ENCODE measurements at places on chromosomes 11 and 22.

- no peak for DNase-seq
These were observed 205.0 kb downstream of the BUD13 start for GRCh38 chr11:116567721-116568242.

DNA sequence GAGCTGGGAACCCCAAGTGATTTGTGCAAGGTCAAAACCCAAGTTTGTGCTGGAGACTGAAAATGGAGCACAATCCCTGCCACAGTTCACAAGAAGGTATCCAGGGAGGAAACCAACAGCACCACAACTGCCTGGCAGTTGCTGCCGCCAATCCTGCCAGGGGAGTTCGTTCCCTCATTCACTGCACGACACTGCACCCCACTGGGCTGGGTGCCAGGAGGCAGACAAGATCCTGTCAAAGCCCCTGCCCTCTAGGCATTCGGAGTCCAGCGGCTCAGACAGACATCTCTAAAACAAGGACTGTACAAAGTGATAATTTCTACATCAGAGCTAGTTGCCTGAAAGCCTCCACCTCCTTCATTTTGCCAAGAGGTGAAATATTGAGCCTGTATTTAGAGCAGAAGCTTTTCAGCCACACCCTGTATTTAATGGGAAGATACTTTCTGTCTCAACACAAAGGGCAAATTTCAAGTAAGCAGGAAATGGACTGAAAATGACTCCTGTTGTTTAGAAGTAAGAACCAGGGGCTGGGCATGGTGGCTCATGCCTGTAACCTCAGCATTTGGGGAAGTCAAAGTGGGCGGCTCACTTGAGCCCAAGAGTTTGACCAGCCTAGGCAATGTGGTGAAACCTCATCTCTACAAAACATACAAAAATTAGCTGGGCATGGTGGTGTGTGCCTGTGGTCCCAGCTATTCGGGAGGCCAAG, 277.4 kb upstream of the NARS2 start:
- no peak for DNase-seq

- DNase-seq, result no peak
These were observed 671 bp upstream of the PICALM start for GRCh38 chr11:86069408-86070101.

DNA sequence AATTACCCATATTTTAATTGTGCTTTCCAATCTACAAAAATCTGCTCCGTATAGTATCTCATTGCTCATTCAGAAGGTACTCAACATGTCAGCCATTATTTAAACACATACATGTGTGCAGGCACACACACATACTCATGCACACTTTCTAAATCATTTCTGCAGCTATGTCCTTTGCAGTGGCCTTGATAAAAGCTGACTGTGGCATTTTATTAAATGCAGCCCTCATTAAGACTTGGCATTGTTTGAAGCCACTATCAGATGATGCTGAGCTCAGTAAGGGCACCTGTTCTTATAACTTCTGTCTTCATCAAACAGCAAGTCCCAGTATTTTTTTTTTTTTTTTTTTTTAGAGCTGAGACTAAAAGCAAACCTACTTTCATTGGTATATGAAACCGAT, 1071.9 kb upstream of the CCDC90B start:
- no peak for DNase-seq

DNA sequence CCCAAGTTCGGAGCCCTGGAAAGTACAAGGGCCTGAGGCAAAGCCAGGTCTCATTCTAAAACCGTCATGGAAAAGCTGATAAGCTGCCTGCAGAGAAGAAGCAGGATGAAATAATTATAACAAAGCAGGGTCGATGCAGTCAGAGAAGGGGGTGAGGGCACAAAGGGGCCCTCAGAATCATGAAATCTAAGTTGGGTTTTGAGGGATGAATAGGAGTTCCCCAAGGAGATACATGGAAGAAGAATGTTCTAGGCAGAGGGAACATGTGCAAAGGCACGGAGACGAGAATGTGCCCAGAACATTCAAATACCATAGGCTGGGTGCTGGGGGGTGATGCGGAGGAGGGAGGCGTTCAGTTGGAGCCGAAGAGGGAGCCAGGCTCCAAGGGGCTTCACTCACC, 25.0 kb downstream of the IGLL1 start:
- no peak for DNase-seq

GRCh38 chr11:133710241-133710640, 135.1 kb downstream of the SPATA19 start:
- DNase-seq, result no peak

GRCh38 chr11:116694815-116695590, 77.8 kb downstream of the BUD13 start:
- no peak for DNase-seq

- no peak for DNase-seq
These were observed 7.9 kb upstream of the GAB2 start for GRCh38 chr11:78425399-78426070.

GRCh38 chr11:40219401-40219800, 1240.1 kb downstream of the LRRC4C start:
- no peak for DNase-seq

DNA sequence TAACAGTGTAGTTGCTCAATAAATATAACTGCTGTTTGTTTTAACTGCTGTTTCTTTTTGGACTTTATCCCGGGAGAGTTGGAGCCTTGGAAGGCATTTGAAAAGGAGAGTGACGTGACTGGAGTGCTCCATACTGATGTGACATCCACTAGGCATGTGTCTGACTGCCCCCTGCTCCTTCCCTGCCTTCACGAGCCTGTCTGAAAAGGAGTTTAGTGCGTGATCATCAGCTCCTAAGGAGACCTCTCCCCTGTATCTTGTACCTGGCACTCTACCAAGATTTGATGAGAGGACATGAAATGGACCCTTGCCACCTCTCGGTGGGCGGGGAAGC, 22.9 kb downstream of the ZBTB16 start:
- no peak for DNase-seq

- no peak for DNase-seq
These were observed 169.5 kb downstream of the EFCAB6 start for GRCh38 chr22:43642319-43643206.

GRCh38 chr22:48481748-48482147, 1345.9 kb downstream of the BRD1 start:
- no peak for DNase-seq

DNA sequence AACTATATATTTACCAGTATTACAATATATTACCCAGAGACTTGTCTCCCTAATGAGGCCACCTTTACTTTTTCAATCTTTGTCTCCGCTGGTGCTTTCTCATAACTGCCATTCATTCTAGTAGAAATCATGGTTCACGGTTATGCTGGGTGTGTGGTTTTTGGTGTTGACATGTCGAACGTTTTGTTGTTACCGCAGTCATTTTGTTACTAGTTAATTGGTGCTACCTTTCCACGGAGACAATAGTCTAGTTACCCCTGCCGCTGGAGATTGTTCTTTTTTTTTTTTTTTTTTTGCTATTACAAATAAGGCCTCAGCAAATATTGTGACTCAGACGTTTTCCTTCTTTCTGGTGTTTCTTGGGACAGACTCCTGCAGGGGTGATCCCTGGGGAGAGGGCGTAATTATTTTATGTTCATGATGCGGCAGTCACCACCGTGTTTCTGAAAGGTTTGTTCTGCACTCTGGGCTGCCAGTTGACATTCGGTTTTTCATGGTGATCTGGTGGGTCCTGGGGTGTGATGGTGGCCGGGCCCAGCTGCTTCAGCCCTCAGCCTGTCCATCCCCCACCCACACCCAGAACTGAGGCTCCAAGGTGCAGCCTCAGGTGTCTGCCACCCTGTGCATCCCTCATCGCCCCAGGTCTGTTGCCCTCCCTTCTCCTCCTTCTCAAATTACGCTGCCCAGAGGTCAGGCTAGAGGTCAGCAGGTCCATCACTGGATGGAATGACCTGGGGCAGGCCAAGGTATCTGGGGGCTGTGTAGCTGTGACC, 28.6 kb downstream of the LRP5 start:
- no peak for DNase-seq

DNA sequence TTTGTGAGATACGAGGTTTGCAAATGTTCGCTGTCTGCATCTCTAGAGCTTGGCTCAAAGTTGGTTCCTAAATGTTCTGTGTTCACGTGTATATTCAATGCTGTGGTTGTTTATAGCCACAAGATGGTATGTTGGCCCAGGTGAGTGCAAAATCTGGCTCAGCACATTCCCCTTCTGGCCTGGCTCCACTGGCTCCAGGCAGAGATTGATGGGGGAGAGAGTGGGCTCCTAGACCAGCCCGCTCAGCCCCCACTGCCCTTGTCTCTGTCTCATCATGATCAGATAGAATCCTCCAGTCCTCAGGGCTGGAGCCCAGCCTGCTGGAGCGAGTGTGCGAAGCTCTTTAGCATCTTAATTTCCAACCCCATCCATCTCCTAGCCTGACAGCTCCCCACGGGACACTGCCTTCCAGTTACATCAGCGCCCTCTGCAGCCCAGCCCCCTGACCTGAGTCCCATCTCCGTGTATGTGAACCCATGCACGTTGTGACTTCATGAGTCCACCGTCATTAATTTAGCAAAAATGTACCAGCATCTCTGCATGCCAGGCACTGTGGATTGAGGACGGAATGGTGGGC, 2.0 kb downstream of the P2RX3 start:
- no peak for DNase-seq

GRCh38 chr22:33299245-33299956, 241.2 kb upstream of the SYN3 start:
- no peak for DNase-seq

DNA sequence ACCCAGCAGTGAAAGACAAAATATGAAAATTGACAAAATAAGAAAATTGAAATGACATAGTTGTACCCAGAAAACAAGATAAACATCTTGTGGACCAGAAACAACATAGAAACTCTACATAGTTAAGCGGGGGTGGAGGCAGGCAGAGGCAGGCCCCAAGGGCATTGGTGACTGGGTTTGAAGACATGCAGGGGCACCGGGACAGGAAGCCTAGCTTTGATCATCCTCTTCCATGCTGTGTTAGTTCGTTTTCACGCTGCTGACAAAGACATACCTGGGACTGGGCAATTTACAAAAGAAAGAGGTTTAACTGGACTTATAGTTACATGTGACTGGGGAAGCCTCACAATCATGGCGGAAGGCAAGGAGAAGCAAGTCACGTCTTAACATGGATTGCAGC, 33.5 kb upstream of the CRTAM start:
- DNase-seq, result no peak

DNA sequence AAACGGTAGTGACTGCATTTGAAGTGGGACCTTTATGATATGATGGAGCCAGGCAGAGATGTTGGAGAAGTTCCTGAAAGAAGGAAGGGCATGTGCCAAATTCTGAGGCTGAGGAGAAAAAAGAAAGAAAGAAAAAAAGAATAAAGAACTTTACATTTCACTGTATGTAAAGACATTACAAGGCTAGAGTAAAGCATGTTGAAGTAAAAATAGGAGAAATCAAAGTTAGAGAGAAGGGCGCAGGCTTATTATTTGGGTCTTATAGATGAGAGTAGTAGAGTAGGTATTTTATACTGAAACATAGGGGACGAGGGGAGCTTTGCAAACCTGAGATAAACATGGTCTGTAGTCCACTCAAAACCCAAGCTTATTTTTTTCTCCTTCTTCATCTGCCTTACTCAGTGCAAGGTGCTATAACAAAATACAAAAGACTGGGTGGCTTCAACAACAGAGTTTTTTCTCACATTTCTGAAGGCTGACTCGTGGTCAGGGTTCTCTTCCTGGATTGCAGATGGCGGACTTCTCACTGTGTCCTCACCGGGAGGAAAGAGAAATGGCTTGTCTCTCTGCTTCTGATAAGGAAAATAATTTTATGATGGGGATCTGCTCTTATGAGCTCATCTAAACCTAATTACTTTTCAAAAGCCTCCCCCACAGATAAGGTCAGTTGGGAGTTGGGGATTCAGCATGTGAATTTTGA, 2.7 kb downstream of the HBG1 start:
- DNase-seq, result no peak

DNA sequence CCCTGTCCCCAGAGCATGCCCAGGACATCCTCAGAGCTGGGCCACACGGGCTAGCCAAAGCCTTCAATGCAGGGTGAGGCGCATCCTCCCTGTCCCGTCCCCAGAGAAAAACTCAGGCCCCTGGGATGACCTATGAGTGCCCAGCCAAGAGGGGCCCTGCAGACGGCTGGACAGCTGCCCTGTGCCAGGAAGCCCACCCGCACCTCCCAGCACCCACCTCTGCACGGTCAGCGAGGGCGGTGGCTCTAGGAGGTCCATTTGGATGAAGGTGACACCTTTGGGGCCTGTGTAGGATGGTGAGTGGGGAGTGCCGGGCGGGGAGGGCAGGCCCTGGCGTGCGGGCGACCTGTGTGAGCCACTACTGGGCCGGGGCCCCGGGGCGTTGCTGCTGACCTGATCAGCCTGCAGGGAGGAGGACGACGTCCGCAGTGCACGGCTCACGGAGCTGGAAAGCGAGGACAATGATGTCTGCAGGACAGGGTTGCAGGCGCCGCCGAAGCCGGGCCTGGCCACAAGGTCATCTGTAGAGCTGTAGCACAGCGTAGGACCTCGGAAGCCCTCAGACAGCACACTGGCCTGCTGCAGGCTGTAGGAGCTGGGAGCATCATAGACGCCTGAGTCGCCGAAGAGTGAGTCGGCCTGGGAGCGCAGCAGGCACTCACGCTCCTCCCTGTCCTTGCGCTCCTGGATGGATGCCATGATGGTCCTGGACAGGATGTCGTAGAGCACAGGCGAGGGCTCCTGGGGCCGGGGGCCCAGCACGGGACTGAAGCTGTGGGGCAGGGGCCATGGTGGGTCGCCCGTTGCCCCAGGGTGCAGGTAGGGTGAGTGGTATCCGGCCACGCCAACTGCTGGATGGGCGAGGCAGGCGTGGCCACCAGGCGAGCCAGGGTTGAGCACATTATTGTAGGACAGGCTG, 180.5 kb downstream of the IGLL1 start:
- DNase-seq, result no peak

DNA sequence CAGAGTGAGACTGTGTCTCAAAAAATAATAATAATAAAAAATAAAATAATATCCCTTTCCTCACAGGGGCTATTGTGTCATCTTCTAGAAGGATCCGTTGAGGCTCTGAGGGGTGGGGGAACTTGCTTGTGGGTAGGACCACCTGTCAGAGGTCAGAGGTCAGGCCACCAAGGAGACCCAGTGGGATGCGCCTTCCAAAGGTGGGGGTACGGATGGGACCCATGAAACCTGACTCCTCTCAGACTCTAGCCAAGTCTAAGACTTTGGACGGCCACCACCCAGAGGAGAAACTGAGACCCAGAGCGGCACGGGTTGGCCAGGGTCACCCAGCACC, 367 bp upstream of the MMP11 start:
- DNase-seq, result no peak

DNA sequence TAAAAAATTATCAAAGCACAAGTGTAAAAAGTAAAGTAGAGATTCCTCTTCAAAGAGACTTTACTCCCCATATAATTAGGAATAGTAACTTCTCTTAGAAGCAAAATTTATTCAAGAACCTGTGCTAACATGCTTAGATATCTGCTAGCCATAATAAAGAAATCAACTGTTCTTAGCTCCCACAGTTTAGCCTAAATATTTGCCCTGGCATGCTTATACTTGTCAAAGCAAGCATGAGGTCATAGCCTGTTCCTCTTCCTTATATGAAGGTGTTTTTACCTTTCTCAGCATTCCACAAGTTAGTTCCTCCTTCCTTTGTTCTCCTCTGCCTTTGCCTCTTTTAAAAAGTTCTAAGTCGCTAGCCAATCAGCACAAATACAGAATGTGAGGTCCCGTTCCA, 30.3 kb downstream of the RIC3 start:
- DNase-seq, result no peak

All from stimulated activated CD4-positive, alpha-beta T cell treated with anti-CD3 and anti-CD28 coated beads, Interleukin-1b, Interleukin-23, amount 100 ng/mL, for 24 hours (primary cell).